ENCODE measurements at places on chromosomes 5 and 9. TPM values are rescaled to one million over a fixed set of nuclear protein-coding genes. Genes with fewer than 3 reads are reported as not detected.

DNA sequence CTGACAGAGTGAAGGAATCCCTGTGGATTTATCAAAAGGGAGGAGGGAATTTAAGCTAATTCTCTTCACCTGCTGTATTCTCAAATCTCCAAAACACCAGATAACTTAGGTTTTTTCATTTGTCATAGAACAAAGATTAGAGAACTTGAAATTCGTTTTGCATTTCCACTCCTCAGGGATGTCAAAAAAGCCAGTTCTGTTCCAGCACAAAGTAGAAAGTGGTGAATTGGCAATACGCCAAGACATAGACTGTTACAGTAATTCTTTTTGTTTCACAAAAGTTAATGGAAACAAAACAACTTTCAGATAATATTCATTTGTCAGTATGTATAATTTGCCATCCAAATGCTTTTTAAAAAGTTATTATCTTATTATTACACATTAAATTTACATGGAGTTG lies 15.0 kb downstream of the S1PR3 start:
- no peak for DNase-seq

GRCh38 chr5:9547122-9547947 lies 1.5 kb upstream of the SEMA5A start:
- peak; percentile 23 for DNase-seq

- DNase-seq, result peak; percentile 67
Observed at GRCh38 chr9:86843206-86843605, 104.1 kb downstream of the GAS1 start.

DNA sequence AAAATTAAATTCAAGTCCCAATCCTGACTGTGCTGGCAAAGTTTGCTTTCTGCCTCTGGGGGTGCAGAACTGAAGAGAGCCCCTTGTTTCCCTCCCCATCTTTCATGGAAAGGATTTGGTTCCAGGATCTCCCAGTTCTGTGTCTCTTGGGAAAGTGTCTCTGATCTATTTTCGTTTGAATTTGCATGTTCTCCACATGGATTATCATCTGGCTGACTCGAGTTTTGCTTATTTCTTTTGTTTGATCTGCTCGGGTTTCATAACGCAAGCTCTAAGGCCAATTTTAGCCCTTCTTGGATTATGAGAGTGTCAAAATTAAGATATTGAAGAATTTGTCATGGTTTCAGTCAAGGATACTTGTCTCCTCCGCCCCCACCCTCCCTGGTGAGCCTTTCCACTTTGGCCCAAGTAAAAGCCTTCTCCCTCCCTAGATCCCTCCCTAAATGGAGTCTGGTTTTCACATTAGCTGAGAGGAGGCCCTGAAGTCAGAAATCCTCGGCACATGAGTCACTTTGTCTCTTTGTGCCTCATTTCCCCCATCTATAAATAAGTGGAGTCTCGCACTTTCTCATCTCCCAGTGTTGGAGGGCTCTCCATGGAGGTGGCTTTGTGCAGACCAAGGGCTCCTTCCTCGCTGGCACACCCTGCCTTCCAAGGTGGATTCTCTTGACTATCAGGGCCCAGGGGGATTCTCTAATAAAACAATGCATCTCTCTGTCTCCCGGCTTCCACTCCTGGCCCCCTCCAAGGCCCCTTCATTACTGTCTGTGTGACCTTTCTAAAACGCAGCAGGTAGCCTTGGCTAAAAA lies 17.3 kb downstream of the ADRB2 start:
- DNase-seq, result no peak

The LCN15 gene
- not detected for total RNA-seq

DNA sequence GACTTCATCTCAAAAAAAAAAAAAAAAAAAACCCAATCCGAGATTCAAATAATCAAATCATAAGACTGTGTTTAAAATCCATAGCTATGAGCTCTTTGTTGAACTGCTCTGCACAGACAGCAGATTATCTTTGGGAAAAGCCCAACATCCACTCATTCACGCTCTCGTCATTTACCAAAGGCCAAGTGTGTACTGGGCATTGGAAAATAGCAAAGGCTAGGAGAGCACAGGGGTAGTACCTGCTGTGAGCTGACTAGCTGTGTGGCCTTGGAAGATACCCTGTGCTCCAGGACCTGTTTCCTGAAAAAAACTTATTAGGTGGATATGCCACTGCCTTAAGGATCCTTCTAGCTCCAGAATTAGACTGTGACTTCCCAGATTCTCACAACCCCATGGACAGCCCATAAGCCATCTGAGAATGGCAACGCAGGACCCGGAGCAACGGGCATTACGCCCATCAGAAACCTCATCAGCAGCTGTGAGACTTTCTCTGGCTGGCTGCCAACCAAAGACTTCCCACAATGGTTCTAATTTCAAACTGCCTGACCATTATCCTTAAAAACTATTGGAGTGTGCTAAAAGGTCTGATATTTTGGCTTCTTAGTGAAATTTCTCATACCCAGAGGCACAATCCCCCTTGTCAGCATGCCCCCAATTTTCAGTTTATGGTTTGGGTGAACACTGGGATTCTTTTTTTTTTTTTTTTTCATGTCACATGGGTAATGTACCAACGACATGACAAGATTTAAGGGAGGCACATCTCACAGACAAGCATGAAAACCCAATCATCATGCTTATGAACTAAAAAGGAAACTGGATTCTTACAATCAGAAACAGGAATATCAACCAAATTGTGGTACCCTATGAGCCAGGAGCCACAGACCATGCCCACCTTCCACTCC lies 16.8 kb downstream of the SERINC5 start:
- peak; percentile 76 for DNase-seq

DNA sequence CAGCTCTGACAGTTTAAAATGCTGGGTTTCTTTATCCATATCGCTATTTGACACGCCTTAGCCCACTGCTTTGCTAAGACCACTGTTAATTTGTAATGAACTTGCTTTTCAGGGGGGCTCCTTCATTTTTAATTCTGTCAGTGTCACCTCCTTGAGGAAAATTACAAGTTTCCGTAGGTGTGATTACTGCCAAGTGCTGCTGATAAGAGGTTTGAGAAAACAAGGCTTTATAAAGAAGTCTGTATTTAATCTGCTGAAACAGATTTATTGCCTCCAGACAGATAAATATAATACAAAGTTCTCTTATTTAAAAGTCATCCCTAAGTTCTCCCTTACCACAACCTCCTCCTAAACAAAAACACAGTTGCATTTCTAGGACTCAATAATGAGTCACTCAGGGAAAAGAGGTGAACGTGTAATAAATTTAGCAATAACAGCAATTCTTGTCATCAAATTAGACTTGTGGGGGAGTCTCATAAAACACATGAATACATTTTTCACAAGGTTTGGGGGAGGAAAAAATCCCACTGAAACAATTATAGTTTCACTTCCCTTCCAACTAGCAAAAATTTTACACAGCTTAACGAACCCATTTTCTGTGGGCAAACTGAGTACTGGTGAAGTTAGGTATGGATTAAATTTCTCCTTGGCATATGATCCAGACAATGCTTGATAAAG lies 72.8 kb downstream of the MAPKAP1 start:
- DNase-seq, result no peak

DNA sequence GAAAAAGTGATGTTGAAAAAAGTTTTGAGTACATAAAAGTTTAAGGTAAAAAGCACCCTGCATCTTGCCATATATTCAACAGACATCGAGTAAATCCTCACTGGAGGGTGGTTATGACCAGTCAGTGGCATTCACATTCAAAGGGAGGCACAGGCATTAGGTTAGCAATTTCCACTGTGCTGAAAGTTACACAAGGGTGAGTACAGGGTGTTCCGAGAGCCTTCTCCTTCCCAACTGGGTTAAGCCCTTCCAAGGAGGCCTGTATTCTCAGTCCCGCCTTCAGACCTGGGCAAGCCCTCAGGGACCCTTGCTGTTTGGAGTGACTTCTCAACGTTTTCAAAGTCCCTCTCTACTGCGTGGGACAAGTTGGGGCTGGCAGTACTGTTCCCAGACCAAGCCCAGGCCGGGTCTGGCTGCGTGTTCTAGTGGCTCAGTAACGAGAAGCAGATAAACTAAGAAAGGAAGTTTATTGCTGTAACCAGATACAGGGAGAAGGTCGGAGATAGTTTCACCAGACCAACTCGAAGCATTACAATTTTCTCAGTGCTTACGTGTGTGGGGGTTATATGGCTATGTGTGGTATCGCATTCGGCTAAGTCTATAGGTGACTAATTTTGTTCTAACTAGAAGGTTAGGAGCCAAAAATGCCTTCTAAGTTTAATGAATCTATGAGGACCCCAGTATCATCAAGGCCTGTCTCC lies 13.0 kb upstream of the SETX start:
- DNase-seq, result no peak

DNA sequence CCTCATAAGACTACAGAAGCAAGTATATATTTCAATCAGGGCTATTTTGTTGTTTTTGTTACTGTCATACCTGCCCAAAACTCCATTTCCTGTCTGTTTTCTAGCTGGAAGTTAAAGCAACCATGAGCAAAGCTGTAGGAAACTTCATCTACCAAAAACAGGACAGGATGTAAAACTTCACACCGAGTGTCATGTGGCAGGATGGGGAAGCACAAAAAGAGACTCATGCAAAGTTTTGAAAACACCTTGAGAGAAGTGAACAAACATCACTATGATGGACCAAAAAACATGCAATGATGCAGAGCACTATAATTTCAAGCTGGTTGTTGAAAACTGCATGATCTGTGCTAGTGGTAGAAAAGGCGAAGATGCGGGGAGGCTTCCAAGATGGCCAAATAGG lies 6.3 kb upstream of the GZMA start:
- no peak for DNase-seq

The SLC6A3 gene
- total RNA-seq, result 0.54 TPM

GRCh38 chr5:139930406-139930805 lies 112.7 kb downstream of the NRG2 start:
- peak; percentile 22 for DNase-seq

DNA sequence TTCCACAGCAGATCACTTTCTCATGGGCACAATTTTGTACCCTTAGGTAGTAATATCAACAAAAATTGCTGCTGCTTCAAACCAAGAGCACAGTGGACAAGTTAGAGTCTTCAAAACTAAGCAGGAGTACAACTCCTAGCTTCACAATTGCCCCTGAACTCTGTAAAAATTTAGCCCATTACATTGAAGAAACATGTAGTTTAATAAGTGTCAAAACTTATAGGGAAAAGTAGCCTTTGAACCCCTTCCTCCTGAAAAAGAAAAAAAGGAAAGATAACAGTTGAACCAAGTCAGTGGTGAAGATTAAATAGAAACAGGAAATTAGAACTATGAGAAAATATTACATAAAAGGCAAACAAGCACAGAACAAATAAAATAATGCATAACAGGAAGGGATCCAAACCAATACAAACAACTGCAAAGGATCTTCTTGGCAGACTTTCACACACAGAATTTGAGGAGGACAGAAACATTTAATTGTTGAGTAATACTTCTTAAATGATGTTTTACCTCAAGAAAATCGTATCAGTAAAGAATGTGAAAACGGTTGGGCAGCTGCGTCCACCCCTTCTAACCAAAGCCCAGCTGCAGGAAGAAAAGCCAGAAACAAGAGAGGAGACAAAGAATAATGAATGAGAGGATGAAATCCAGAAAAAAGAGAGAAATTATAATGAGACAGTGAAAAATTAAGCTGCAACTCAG lies 636.0 kb downstream of the NR2F1-AS1 start:
- peak; percentile 55 for DNase-seq

DNA sequence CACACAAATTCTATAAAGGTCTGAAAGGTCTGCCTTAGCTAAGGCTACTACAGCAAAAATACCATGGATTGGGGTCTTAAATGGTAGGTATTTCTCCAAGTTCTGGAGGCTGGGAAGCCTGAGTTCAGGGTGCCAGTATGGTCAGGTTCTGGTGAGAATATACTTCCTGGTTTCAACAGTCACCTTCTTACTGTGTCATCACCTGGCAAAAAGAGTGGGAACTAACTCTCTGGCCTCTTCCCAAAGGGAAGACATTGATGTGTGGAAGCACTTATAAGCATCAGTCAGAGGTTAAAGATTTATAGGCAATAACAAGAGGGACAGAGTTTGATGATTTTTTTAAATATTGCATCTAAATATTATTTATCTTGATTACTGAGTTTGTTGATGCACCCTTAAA lies 53.0 kb downstream of the ZNF622 start:
- no peak for DNase-seq

- no peak for DNase-seq
Observed at GRCh38 chr5:119287547-119288111, 68.2 kb upstream of the TNFAIP8 start.

DNA sequence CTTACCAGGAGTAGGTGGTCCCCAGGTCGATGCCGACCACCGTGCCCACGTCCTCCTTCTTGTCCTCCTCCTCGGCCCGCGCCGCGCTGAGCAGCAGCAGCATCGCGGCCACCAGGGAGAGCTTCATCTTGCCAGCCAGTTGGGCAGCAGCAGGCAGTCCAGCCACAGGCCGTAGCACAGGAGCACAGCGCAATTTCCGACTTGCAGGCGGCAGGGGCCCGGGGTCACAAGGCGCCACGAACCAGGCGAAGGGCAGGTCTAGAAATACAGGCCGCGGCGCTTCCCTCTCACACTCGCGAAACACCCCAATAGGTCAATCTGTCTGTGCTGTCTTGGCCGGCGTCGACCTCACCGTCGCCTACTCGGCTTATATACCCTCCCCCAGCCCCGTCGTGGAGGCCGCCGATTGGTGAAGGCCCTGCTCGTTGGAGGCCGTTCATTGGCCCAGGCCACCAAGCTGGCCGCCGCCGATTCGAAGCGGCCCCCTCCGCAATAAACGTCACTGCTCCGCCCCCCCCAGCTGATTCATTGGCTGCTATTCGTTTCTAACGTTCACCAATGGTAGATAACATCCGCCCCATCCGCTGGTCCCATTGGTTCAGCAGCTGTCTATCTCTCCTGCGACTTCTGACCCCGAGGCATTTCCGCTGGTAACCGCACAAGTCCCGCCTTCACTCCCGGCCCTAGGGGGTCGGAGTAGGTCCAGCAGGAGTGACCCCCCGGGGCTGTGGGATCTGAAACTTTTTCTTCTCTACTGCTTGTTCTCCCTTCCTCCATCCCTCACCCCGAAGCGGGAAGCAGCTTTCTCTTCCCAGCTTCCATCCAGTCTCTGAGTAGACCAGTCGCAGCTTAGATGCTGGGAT lies at the start of gene HSPA5:
TSS of gene HSPA5 (minus strand) at position 344 of the 863 bp plus-strand sequence. CDS start at position 127, 217 bp downstream.
- DNase-seq, result peak; percentile 100

- DNase-seq, result no peak
Observed at GRCh38 chr9:6630502-6631206, 14.9 kb downstream of the GLDC start.

- no peak for DNase-seq
Observed at GRCh38 chr5:178430186-178431062, 159.8 kb downstream of the COL23A1 start.

GRCh38 chr5:119694284-119694683 lies 64.9 kb downstream of the FAM170A start:
- DNase-seq, result no peak

DNA sequence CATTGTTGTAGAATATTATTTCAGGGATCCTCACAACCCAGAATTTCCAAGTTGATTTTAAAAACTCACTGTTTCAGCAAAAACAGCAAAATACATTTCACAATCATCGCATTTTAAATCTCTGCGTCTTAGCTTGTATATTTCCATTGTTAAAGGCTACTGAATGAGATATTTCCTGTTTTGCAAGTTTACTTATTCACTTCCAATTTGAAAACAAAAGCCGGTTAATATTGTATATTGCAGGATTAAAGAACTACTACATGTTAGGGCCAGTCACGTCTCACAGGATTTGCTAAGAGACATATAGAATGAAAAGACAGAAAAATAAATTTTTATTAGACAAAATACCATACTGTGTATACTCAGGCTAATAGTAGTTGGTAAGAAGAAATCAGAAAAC lies 395.9 kb upstream of the CDH9 start:
- DNase-seq, result no peak

- DNase-seq, result no peak
Observed at GRCh38 chr9:123834889-123835562, 94.9 kb downstream of the DENND1A start.

GRCh38 chr9:124347206-124347967 lies 67.9 kb downstream of the PSMB7 start:
- no peak for DNase-seq

GRCh38 chr5:32545102-32545800 lies 40.1 kb upstream of the SUB1 start:
- no peak for DNase-seq

All from kidney (tissue), 22 donors.